ENCODE measurements at places on chromosomes 4 and X. TPM values are rescaled to one million over a fixed set of nuclear protein-coding genes. Genes with fewer than 3 reads are reported as not detected.

INTU gene
- total RNA-seq = 6.4 TPM

S100P gene
- 8.8 TPM for total RNA-seq

GRCh38 chr4:182126096-182126495 lies 117.1 kb upstream of the TENM3 start:
- no peak for DNase-seq

DNA sequence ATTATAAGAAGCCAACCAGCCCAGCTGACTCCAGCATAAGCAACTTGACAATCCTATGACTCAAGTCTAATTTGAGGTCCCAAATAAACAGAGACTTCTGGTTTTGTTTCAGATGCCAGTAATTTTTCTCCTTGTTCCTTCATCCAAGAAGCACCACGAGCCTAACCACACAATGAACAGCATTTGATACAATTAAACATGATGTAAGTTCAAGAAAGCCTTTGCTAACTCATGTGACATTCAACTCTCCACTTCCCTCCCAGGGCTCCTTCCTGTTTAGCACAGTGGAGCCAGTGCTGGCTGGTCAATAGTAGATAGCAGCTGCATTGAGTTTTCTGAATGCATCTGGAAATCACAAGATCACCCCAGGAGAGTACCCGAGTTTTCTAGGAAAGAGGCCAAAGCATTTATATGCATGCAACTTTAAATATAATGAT lies 206.3 kb downstream of the ARHGAP24 start:
- DNase-seq = peak; percentile 83

DNA sequence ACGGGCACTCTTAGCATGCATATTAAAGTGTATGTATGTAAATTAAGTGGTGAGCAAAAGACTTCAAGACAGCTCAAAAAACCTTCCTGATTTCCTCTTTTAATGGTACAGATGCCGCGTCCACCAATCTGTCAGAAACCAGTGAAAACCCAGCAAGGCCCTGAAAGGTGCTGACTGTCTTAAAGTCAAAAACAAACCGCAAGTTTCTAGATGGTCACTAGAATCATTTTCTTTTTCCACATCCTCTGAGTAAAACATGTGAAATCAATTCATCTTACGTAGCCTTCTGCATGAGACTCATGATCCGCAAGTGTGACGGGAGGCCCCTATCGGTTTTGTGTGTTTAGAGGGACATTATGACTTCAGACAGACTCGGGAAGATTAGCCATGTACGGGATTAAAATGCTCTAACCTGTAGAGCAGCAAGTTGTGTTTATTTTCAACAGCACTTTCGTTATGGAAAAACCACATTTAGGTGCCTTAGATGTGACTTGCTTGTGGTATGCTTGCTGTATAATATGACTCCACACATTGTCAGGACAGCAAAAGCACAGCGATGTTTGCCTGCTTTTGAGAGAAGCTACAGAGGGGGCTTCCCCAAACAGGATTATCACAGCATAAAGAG lies 88.2 kb upstream of the STS start:
- DNase-seq = no peak

DNA sequence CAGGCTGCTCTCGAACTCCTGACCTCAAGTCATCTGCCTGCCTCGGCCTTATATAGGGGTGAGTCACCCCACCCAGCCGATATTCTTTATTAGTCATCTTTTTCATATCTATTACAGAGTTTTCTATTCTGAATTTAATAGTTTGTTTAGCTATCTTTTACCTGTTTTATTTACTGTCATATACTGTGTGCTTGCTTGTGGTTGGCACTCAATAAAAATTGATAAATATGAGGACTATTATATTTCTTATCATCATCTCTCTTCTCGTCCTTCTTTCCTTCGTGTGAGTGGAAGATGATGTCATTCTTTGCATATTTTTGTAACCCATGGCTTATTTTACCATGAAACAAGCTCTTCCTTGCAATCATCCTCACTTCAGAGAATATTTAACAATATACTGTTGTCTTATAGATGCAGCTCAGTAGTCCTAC lies 265.5 kb downstream of the ARHGAP24 start:
- DNase-seq = no peak

- DNase-seq = no peak
Observed at GRCh38 chr4:118716304-118716703, 31.1 kb downstream of the METTL14 start.
